ENCODE measurements at places on chromosomes 7 and 10.

DNA sequence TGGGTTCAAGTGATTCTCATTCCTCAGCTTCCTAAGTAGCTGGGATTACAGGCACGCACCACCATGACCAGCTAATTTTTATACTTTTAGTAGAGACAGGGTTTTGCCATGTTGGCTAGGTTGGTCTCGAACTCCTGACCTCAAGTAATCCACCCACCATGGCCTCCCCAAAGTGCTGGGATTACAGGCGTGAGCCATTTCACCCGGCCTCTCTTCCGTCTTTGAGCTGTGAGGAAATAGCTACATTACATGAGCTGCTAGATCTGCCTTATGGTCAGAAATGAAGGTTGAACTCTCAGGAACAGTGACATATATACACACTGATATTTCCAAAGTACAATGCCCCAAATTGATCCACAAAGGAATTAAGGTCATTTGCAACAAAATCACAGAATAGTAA lies 2.4 kb downstream of the BLVRA start:
- DNase-seq: no peak

- DNase-seq: no peak
Observed at GRCh38 chr7:47091141-47091540, 490.8 kb downstream of the TNS3 start.

GRCh38 chr10:5547931-5548660 lies 23.3 kb downstream of the CALML3 start:
- DNase-seq: peak; percentile 29

GRCh38 chr10:130935128-130935439 lies 376.4 kb downstream of the TCERG1L start:
- DNase-seq: no peak

DNA sequence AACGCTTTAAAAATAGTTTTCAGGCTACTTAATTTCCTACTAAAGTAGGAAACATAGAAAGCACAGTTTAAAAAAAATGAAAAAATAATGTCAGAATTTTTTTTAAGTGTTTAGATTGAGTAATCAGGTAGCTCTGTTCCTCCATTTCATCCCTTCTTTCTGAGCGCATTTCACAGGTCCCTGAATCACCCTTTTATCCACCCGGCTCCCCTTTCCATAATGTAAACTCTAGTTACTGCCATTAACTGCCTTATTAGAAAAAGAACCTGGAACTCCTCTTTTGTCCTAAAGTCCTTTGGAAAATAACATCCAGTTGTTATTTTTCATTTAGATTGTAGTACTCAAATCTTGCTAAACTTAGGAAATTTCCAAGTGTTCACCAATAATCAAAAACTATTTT lies 5.8 kb downstream of the KCND2 start:
- no peak for DNase-seq

GRCh38 chr10:119337796-119338432 lies 130.5 kb downstream of the GRK5 start:
- DNase-seq: no peak
